ENCODE measurements at places on chromosomes 12 and 14.

- H3K36me3 ChIP-seq = peaks cover 3% of the 10 kb centered on the region
- H3K4me3 ChIP-seq = no peak overlapping the region
- no peaks in the 10 kb centered on the region for H3K27me3 ChIP-seq
- DNase-seq = no peak
These were observed 41.8 kb downstream of the DGLUCY start for GRCh38 chr14:91155626-91156089.

- H3K27ac ChIP-seq = no peak overlapping the region
- no peak for DNase-seq
- no peaks in the 10 kb centered on the region for H3K27me3 ChIP-seq
- no peaks in the 10 kb centered on the region for H3K36me3 ChIP-seq
These were observed 53.9 kb downstream of the EMP1 start for GRCh38 chr12:13250416-13250815.

DNA sequence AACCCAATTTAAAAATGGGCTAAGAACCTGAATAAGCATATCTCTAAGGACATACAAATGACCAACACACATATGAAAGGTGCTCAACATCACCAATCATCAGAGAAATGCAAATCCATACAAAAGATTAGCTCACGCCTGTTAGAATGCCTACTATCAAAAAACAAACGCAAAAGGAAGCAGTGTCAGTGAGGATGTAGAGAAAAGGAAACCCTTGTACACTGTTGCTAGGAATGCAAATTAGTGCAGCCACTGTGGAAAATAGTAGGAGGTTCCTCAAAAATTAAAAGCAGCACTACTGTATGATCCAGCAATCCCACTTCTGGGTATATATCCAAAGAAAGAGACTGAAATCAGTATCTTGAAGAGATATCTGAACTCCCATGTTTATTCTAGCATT lies 133.0 kb downstream of the CPNE8 start:
- no peaks in the 10 kb centered on the region for H3K4me1 ChIP-seq
- DNase-seq = no peak
- H3K4me3 ChIP-seq = no peak overlapping the region
- H3K36me3 ChIP-seq = no peaks in the 10 kb centered on the region
- no peak overlapping the region for H3K27ac ChIP-seq

DNA sequence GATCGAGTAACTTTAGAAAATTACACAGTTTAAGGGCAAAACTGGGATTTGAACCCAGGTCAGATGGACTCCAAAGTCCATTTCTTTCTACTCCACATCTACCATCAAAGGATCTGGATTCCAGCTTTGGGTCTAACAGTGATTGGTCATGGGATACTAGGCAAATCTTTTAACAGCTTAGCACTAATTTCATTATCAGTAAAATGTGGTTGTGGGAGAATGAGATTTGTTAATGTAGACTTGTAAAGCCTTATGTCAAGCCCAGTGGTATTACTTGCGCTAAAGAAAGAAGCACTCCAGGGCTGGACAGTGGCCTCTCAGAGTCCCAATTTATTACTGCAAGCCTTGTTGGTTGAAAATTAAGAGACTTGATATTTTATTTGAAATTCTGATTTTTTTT lies 65.2 kb upstream of the MANSC4 start:
- DNase-seq = no peak
- no peaks in the 10 kb centered on the region for H3K4me1 ChIP-seq
- H3K36me3 ChIP-seq = no peaks in the 10 kb centered on the region
- no peaks in the 10 kb centered on the region for H3K27me3 ChIP-seq

- no peak overlapping the region for H3K27ac ChIP-seq
- no peaks in the 10 kb centered on the region for H3K4me1 ChIP-seq
- H3K36me3 ChIP-seq = no peaks in the 10 kb centered on the region
- DNase-seq = no peak
These were observed 95.9 kb downstream of the SETD3 start for GRCh38 chr14:99384450-99385417.

DNA sequence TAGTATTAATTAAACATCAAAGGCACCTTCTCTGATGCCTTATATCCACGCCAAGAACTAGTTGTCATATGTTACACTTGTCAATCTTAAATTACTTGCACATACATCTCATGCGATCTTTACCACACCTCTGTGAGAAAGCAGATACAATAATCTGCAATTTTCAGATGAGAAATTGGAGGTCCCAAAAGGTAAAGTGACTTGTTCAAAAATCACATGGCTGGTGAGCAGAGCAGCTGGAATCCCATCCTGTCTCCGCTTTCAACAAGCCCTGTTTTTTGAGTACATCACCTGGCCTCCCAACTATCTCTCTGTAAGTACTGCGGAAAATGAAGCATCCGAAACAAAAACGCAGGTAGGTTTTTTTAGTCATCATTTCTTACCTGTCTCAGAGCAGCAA lies 203.4 kb upstream of the FOXN3 start:
- H3K27me3 ChIP-seq = no peaks in the 10 kb centered on the region
- no peak overlapping the region for H3K4me3 ChIP-seq

DNA sequence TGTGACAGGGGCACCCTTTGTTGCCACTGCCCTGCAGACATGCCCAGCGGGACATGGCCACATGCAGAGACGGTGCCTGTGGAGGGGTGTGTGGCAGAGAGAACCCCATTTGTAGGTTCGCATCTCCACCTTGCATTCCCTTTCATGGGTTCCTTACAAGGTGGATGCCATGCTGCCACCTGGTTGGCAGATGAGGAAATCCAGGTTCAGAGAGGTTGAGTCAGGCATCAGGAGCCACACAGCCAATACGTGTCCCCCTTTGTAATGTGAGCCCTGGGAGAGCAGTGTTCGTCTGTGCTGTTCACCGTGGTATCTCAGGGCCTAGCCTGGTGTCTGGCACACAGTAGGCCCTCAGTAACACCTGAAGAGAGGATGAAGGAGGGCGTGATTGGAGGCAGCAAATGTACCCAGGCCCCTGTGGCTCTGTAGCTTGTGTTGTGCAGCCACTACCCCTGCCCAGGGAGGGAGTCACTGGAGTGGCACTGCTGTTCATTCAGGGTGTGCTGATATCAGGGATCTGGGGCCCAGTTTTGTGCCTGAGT lies 9.1 kb downstream of the SH2B3 start:
- H3K27ac ChIP-seq = no peak overlapping the region
- H3K4me1 ChIP-seq = peaks cover 32% of the 10 kb centered on the region

DNA sequence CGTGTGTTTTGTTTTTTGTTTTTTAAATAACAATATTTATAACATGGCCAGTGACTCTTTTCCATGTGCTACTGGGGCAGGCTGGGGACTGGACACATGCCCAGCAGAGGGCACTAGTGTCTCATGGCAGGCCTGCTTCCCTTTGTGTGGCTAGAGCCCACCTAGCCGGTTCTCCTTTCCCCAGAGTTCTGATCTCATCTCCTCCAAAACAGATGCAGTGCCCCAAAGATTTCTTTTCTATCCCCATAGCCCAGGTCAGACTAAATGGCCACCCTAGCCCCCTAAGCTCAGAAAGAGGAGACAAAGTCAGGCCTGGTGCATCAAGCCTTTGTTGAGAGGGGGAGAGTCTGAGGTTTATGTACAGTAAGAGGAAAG lies 21.2 kb downstream of the PRPF40B start:
- H3K27ac ChIP-seq = no peak overlapping the region
- peaks cover 10% of the 10 kb centered on the region for H3K4me1 ChIP-seq
- no peaks in the 10 kb centered on the region for H3K27me3 ChIP-seq

Data from cardiac muscle cell (in vitro differentiated cells and primary cell).